Tibial nerve (tissue), 4 donors: ENCODE measurements at places on chromosomes 6 and 20.

DNA sequence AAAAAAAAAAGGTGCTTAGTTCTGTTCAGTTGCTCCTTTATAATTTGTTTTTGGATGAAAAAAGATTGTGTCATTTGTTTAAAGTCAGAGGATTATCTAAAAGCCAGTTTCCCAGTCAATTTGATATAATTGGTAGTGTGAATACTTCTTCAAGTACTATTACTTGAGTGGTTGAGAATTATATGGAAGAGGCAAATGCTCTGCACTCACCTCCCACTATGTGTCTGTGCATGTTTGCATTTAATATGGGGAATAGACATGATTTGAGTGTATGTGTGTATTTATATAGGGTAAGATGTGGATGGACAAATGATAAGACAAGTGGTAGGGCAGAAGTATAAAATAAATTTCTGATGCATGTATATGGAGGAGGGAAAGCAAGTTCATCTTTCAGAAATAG is 15.8 kb downstream of the GJA1 start:
- no peak for DNase-seq

- no peak for DNase-seq
These were observed 160.7 kb downstream of the FOXC1 start for GRCh38 chr6:1770435-1770843.

DNA sequence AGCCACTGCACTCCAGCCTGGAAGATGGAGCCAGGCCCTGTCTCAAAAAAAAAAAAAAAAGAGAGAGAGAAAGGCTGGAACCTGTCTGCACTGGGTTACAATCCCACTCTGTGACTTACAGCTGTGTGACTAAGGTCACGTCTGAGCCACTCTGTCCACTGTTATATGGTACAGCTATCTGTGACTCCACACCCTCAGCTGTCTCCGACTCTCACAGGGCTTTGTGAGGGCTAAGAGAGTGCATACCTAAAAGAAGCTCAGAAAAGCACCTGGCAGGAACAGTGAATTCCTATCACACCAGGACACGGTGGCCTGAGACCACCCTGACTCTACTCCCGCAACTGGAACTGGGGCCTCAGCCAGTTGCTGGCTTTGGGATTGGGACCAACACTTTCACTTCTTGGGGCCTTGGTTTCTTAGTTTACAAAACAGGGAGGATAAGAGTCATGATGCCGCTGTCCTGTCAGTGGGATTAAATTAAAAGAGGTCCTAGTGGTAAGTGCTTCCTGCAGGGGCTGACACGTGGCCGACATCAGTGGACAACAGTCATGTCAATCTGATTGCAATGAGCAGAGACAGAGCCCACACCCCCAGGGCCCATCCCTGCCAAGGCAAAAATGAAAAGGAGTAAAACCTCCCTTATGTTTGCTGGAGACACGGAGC is 5.7 kb upstream of the CD93 start:
- no peak for DNase-seq

DNA sequence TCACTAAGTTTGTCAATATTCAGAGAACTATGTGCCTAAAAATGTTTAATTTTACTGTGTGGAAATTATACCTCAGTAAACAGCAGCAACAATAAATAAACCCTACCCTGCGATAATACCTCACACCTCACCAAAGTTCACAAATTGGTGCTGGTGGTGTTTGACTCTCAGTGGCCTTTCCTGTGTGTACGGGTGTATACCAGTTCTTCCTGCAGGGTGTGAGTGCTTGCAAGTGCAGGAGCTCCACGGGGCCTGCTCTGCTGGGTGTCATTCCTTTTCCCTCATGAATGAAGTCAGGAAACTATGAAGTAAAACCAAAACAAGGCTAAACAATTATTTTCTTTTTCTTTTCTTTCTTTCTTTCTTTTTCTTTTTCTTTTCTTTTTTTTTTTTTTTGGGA is 4.1 kb upstream of the ENPP5 start:
- no peak for DNase-seq

DNA sequence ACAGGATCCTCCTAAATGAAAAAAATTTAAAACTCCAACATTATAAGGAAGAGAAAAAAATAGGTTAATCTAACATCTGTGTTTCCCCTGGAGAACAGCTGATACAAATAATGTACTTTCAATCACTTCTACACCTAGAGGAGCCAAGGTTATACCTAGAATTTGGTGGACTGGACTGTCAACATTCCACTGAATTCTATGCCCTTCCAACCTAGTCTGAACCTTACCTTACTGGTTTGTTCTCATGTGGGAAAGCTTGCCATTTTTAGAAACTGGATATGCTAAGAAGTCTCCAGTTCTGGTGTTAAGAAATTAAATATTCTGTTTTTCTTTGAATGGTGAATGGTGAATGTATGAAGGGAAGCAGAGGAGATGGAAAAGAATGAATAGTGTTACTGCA is 162.4 kb downstream of the DST start:
- DNase-seq: no peak

- no peak for DNase-seq
These were observed 119.8 kb upstream of the NRSN1 start for GRCh38 chr6:24006254-24006653.

DNA sequence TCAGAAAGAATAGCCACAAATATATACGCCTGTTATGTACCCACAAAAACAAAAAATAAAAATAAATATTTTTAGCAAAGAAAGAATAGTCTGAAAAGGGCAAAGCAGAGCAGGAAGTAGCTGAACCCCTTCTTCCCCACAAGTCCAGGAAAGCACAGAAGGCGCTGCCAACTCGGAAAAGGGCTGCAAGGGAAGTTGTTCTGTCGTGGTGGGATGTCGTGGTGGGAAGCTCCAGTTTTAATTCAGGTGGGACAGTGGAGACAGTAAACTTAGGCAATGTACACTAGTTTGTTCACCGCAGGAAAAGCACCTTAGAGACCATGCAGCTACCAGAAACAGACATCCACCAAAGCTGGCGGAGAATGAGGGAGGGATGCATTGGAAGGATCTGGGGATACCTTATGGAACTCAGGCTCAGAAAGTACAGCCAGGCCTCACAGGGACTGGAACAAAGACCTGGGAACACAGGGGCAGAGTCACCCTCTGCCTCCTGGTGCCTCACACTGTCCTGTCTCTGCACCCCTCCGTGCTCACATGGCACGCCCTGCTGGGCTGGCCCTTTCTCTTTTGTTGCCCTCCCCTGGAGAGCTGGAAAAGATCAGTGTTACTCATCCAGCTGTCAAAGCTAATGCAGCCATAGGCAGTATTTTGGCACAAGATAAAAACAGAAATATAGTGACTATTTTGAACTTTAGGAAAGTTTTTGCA is 3.3 kb upstream of the APMAP start:
- DNase-seq: no peak

- DNase-seq: no peak
These were observed 584.0 kb downstream of the QKI start for GRCh38 chr6:163998496-163998895.

DNA sequence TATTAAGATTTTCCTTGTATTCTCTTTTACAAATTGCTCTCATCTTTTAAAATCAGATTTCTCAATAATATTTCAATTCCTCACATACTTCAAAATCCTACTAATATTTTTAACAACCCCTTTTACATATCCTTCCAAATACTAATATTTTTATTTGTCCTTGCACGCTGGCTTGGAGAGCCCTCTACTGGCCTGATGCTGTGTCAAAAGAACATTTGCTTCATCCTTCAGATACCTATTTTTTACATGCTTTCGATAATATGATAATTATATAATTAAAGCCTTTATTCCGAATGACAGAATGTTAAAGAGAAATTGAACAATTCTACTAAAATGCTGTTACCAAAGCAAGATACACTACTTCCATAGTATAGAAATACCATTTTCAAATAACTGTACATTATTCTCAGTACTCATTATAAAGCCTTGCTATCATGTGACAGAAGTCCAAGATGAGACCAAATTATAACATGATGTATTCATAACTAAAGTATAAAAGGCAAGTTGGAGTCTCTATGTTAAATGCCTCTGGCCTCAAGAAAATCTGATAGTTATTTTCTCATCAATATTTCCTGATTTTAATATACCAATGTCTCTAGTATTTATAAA is 39.0 kb upstream of the PLN start:
- no peak for DNase-seq

DNA sequence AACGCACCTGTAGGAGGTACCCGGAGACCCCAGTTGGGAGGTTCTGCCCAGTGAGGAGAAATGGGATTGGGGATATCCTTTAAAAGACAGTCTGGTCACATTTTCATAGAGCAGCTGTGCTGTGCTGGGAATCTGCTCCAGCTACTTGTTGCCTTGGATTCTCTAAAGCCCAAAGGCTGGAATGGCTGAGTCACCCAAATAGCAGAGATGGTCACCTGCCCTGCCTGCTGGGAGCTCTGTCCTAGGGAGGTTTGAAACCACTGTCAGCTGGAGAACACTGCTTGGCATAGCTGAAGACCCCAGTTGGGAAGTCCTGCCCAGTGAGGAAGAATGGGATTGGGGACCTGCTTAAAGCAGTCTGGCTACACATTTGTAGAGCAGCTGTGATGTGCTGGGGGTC is 34.8 kb upstream of the TFB1M start:
- no peak for DNase-seq

DNA sequence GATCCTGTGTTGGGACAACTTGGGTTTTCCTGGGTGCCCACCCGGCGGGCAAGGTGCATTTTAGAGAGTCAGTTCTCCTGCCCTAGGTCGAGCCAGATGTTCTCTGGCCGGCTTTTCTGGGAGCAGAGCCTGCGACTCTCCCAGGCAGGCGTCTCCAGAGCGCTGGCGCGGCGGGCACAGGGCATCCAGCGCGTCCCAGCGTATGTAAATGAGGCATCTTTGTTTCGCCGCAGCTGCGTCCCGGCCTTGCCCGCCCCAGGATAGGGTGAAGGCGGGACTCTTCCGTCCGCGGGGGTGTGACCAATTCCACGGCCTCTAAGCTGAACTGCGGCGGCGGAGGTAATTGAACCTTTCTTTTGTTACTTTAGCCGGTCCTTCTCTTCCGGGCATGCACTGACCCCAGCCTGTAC is 9.1 kb downstream of the GRIK2 start:
- no peak for DNase-seq
